ENCODE measurements at places on chromosomes 4 and X.

DNA sequence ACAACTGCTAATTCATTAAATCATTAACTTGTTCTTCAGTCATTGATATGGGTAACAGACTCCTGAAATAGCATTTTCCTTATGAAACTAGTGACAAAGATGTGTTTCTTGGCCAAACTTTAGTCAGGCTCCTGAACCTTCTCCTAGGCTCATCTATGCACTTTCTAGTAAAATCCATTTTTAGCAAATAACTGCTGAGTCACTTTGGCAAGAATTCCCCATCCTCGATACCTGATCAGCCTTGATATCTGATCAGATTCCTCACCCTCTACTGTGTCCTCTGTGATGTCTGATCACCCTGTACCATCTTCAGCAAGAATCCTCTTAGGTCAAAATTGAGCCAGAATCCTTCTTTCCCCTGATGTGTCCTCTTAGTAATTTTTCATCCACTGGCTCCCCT lies 161.2 kb upstream of the TAPT1 start:
- no peak for DNase-seq

GRCh38 chrX:149647505-149647904 lies 15.9 kb upstream of the TMEM185A start:
- no peak for DNase-seq

GRCh38 chrX:20019672-20020365 lies 29.0 kb upstream of the BCLAF3 start:
- DNase-seq: no peak

- no peak for DNase-seq
Measured at GRCh38 chrX:38804432-38804681, 3.1 kb downstream of the MID1IP1 start.

GRCh38 chr4:54660591-54660990 lies 2.8 kb downstream of the KIT start:
- no peak for DNase-seq

GRCh38 chr4:182973511-182973911 lies 56.3 kb upstream of the DCTD start:
- DNase-seq: no peak

GRCh38 chr4:69881173-69881773 lies 21.3 kb upstream of the SULT1E1 start:
- no peak for DNase-seq

DNA sequence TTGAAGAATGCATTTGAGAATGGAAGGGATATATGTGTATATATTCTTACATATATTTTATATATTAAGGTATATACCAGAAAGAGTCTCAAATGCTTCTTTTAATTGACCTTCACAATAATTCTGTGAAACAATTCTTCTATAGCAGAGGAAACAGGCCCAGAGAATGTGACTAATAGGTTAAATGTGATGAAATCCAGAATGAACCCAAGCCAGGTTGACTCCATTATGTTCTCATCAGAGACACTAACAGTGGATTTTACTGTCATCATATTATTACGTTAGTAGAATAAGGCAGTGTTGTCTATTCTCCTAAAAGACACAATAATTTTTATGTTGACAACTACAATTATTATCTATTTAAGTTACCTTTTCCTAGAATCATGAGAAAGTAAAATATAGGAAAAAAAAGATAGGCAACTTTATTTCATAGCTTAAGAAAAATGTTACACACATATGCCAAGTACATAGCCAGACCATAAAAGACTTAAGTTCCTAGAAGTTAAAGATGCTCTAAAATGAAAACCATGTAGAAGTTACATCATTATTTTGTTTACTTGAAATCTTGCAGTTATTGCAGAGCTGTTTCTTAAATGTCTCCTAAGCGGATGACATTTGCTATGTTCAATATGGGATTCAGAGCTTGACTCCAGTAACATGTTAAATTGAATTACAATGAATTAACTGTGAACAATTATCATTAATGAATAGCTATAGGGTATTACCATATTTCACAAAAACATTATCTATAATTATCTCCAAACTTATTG lies 56.2 kb upstream of the ANKRD50 start:
- no peak for DNase-seq

GRCh38 chr4:127643791-127644190 lies 11.0 kb downstream of the INTU start:
- DNase-seq: no peak

GRCh38 chrX:153871946-153872878 lies 13.8 kb downstream of the L1CAM start:
- no peak for DNase-seq

DNA sequence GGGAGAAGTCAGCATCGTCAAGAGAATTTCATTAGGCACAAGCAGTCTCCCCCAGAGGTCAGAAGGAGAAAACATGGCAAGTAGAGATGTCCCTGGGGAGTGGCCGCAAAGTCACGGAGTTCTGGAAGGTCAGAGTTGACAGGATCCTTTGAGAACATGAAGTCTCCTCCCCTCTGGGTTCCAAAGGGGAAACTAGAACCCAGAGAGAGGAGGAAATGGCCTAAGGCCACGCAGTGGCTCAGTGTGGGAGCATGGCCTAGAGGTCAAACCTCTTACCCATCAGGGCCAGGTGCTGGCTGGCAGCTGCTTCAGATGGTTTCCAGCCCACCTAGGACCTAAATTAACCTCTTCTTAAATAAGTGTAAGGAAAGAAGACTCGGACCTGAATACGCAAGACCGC lies 884 bp downstream of the IDH3G start:
- no peak for DNase-seq

DNA sequence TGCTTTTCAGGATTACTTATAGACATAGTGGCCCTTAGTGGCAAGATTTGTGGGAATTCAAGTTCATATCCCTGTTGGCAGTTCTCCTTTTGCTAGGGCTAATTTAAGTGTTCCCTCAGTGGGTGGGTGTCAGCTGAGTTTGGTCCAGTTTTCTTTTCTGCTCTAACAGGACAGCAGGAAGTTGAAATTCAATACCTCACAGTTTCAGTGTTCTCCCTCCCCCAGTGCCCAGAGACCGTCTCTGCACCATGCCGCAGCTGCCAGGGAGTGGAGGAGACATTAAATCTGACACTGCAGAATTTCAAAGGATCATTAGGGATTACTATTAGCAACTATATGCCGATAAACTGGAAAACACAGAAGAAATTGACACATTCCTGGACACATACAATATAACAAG lies 50.7 kb downstream of the UBE2NL start:
- no peak for DNase-seq

DNA sequence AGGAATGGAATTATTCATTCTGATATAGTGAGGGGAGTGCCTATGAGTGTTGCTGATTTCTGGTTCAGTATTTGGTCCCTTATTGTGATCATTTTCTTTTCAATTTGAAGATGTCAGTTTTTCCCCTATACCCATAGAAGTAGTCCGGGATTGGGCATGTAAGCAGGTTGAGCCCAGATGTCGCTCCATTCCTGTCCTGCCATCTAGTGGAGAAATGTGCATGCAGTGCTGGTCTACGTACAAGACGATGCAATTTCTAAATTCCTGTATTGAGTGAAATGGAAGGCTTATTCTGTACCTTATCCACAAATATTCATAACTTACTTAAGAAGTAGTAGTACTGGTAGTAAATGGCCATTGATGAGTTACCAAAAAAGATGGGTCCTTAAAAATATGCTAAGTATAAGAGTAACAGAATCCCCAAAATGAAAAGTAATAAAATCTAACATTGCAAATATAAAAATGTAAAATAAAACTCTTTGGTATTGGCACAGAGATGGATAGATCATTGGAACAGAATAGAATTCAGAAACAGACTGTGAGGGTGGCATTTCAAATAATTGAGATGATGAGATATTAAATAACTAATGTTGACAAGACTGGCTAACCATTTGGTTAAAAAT lies 60.9 kb downstream of the UGT8 start:
- DNase-seq: peak; percentile 68

GRCh38 chr4:114036426-114036825 lies 57.0 kb upstream of the ARSJ start:
- no peak for DNase-seq

DNA sequence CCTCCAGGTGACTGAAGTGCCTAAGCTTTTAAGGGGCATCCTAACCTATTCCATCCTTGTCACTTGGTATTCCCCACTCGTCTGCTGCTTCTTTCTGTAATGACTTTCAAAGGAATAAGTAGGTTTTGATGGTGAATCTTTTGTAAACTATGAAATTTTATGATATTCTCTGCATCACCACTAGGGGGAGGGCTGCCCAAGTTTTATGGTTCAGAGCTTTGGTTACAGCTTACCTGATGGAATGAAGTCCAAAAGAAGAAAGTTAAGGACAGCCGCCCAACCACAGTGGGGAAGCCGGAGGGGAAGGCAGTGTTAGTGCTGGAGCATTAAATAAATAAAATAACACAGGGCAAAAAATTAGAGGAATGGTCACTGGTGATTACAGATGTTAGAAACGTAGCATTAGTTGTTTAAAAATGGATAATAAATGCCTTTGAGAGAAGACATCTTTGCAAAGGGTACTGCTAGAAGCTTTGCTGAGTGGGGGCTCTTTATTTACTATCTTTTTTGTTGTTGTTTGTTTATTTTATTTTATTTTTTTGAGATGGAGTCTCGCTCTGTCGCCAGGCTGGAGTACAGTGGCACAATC lies 204.9 kb downstream of the GBA3 start:
- DNase-seq: peak; percentile 58

DNA sequence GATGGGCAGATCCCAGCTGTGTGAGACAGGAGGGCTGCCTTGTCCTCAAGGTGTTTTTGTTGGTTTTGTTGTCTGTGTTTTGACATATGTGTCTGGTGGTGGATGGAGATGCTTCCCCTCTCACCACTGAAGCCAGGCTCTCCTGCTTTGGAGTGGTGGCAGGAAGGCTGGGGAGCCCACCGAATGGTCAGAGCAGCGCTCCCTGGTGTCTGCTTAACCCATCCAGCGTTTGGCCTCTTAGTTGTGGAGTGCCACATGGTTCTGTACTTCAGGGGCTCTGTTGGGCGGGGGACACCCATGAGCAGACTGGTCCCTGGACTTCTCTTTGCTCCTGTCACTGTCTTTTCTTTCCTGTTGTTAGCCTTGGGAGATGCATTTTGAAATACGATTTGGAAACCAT lies 51.9 kb downstream of the DLG3 start:
- no peak for DNase-seq

DNA sequence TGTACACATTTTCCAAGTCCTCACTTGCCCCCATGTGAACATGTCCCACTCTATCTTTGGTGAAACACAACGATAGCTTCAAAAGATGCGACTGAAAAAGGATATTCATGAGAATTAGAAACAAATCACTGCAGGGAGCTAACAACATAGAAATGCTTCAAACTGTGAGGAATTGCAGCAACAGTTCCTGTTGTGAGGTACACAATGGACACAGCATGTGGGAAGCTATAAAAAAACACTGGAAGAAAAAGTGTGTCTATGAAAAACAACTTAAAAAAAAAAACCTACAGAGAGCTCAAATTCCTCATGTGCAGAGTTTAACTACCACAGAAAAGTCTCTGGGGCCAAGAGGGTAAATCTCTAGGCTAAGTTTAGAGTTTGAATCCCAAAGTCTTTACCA lies 51.6 kb upstream of the BLTP1 start:
- no peak for DNase-seq

DNA sequence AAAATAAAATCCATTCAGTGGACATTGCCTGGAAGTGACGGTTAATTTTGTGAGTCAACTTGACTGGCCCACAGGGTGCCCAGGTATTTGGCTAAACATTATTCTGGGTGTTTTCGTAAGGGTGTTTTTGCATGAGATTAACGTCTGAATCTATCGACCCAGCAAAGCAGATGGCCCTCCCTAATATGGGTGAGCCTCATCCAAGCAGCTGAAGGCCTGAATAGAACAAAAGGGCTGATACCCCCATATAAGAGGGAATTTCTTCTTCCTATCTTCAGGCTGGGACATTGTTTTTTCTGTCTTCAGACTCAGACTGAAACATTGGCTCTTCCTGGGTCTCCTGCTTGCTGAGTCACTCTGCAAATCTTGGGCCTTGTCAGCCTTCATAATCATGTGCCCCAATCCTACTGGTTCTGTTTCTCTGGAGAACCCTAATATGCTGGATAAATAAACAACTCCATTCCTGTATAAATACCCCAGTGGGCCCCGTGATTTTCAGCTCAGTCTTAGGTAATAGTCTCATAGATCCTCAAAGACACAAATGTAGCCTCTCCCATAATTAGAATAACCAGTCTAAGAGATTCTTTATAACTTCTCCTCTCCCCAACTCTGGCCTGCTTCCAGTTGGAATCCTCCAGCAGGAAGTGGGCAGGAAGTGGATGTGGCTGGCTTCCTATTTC lies 33.1 kb upstream of the DDX3X start:
- no peak for DNase-seq

DNA sequence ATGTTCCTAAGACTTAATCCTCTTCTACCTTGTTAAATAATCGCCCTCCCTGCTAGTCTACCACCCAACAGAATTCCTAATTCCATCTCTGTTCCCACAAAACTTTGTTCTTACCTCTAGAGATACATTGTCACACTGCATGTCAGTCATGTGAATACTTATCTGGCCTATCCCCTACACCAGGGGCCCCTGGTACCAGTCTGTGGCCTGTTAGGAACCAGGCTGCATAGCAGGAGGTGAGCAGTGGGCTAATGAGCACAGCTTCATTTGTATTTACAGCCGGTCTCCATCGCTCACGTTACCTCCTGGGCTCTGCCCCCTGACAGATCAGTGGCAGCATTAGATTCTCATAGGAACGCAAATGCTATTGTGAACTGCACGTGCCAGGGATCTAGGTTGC lies 73.9 kb downstream of the APBB2 start:
- no peak for DNase-seq

GRCh38 chr4:56255820-56256219 lies 131.5 kb downstream of the AASDH start:
- DNase-seq: no peak

GRCh38 chrX:108412783-108413182 lies 25.4 kb downstream of the COL4A6 start:
- DNase-seq: no peak

DNA sequence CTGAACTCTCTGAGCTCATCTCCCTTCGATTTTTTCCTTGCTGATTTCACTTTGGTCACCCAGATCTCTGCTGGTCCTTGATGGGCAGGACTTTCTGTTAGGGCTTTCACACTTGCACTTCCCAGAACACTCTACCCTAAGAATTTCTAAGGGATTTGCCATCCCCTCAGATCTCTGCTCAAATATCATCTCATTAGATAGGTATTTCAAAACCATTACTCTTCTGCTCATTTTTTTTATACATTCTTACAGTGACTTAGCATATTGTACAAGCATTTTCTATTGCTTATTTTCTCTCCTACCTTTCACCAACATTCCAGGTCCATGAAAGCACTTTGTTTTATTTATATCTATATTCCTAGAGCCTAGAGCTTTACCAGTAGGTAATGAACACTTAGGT lies 913.3 kb downstream of the PDHA2 start:
- DNase-seq: no peak

- DNase-seq: no peak
Measured at GRCh38 chrX:45322382-45322781, 121.7 kb upstream of the DIPK2B start.
